ENCODE measurements at places on chromosomes 16 and 17.

DNA sequence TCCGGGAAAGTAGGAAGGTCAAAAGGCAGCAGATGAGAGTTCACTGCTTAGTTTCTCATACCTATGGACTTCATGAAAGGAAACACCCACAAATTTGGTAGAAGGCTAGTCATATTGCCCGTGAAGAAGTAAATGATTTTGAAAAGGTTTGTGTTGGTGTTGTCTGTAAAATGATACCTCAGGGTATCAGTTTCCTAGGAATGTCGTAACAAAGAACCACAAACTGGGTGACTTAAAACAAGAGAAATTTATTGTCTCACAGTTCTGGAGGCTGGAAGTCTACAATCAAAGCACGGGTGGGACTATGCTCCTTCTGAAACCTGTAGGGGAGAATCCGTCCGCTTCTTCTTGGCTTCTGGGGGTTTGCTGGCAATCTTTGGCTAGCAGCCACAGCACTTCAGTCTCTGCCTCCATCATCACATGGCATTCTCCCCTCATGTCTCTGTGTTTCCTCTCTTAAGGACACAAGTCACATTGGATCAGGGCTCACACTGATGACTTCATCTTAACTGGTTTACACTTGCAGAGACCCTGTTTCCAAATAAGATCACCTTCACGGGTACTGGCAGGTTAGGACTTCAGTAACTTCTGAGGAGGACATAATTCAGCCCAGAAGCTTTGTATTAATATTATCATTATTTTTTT, 2.0 kb upstream of the NAE1 start:
- DNase-seq: no peak

DNA sequence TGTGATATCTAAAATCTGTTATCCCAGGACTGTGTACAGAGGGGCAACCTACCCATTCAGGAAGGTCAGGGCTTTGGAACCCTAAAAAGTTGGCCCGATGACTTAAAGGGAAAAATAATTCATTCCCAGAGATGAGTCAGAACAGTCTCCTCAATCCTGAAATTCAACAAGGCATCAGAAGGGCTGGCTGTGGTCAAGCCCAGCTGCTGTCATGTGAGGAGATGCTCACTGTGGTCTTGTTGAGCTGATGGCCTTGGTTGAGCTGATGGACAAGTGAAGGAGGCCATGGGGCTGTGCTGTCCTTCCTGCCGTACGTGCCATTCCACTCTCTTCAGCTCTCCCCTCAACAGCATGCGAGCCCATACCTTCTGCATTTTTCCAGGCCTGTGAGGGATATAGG, 20.9 kb upstream of the DRG2 start:
- no peak for DNase-seq

DNA sequence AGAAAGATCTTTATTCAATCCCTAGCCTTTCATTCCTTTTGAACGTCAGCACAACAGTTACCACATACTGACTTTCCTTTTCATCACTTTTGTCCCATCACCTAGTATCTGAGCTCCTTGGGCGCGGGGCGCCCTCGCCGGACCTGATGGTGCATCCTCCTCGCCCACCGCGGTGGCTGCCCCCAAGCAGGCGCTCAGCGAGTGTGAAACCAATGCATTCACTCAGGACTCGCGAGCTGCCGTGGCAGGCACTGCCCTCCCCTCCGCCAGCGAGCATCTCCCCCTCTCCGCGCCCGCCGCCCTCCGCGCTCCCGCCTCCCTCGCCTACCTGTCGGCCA, 756 bp downstream of the KLHL11 start:
- no peak for DNase-seq

DNA sequence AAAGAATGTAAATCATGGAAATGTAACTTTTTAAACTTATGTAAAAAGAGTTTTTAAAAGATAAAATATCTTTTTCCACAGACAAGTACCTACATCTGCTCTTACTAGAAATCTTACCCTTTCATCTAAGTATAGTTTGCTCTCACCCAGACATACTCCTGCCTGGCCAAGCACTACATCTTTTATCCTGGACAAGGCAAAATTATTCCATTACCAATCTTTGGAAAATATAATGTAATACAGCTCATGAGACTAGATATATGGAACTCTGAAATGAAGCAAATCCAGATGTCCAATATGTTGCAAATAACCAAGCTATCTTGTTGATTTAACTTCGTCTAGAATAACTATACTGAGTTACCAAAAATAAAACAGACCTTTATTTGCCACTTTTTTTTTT, 50.0 kb downstream of the VMP1 start:
- DNase-seq: no peak

DNA sequence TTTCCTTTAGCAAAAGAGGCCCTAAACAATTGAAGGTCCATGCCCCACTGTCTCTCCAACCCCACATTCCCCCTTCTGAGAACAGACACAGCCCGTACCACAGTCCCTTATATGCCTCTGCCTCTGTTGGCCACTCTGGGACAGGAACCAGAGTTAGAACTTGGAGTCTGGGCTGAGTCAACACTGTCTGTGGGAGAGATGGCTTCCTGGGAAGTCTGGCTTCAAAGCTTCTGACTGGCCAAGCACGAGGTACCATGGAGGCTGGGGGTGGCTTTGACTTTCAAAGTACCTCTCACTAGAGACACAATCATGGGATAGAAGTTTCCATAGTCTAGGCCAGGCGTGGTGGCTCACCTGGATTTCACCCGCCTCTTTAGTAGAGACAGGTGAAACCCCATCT, 14.9 kb upstream of the SPOP start:
- no peak for DNase-seq

DNA sequence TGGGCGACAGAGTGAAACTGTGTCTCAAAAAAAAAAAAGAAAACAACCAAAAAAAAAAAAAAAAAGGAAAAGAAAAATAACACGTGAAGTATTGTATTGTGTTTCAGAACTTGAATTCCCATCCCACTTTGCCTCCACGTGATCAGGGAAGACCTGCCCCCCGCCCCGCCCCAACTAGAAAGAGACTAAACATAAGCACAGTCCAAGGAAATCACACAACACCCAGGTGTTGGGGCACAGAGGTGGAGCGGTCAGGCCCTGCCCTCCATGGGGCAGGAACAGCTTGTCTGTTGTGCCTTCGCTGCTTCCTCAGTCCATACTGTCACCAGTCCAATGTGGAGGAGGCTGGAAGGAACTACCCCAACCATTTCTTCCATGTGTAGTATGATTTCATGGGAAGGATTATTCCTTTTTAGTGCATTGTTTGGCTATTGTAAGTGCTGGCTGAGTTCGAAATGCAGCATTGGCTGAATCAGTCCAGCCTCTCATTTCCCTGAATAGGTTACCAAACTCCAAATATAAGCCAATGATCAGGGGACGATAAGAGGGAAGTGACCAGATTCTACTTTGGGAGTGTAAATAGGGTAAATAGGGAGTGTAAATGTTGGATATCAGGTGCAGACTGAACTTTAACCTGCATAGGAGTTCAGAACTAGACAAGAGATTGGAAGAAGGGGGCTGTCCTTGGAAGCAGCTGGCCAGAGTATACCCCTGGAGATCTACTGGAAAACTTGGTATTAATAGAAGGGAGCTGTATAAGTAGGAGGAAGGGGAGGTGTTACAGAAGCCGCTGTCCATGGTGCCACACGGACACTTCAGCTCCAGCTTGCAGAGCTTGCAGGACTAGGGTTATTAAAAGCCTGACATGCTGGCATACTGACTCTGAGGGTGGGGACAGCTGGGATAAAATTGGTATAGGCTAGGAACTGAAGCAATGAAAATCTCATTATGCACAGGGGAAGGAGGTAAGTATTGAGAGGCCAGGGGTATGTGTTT, 50.7 kb downstream of the TANGO6 start:
- no peak for DNase-seq

DNA sequence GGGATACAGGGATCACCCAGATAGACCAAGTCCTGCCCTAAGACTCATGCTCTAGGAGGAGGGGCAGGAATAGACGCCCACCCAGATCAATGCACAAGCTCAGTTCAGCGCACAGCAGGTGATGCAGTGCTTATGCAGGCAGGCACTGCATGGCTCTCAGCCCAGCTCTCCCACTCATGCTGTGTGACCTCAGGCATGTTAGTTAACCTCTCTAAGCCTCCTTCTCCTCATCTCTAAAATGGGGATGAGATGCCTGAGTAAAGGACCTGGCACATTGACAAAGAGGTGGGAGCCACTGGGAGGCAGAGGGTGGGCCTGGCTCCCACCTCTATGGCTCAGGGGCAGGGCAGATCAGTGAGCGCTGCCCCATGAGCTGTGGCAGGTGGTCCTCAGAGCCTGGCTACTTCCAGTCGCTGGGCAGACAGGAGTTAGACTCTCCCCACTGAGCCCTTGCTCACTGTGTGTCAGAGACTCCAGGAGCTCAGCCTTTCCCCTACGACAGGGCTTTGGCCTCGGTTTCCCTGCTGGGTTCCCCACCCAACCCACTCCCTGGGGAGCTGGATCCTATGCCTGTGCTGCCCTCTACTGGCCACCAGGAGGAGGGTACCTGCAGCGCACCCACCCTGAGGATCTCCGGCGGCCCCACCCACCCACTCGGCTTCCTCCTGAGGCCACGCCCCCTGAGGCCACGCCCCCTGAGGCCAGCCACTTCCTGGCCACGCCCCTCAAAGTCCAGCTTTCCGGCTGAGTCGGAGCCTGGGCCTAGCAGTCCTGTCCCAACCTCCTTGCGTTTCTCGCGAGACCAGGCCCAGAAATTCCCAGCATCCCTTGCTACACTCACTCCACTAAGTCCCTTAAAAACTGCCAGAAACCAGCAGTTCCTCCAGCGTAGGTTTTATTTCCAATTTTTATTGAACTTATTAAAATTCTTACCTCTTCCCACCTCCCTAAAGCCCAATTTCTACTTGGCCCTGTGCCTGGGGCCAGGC, 196.1 kb downstream of the GSG1L start:
- peak; percentile 9 for DNase-seq

- no peak for DNase-seq
Observed at GRCh38 chr17:32569171-32570080, 82.6 kb downstream of the CDK5R1 start.

DNA sequence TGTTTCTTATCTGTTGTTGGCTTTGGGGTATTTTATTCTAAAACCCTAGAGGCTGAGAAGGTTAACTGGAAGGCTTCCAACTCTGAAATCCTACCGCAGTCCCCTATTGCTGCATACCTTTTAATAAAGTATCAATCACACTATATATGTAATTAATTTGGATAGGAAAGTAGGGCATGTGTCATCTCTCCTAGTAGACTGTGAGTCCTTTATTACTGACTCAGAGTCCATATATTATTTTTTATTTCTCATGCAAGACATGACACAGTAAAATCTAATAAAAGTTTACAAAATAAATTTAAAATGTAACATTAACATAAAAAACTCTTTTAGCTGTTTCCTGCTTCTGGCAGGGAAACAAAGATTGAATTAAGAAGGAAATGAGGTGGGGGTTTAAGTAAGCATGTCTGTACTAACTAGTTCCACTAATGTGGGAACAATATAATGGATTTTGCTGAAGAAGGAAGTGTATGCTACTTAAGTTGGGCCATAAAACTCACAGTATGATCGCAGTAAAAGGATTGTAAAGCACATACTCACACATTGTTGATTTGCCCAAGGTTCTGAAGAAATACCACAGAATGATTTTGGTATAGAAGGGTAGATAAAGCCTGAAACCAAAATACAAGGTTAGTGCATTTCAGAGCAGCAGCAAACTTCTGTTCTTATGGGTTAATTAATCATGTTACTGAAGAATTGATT, 97.6 kb upstream of the HLF start:
- DNase-seq: no peak

DNA sequence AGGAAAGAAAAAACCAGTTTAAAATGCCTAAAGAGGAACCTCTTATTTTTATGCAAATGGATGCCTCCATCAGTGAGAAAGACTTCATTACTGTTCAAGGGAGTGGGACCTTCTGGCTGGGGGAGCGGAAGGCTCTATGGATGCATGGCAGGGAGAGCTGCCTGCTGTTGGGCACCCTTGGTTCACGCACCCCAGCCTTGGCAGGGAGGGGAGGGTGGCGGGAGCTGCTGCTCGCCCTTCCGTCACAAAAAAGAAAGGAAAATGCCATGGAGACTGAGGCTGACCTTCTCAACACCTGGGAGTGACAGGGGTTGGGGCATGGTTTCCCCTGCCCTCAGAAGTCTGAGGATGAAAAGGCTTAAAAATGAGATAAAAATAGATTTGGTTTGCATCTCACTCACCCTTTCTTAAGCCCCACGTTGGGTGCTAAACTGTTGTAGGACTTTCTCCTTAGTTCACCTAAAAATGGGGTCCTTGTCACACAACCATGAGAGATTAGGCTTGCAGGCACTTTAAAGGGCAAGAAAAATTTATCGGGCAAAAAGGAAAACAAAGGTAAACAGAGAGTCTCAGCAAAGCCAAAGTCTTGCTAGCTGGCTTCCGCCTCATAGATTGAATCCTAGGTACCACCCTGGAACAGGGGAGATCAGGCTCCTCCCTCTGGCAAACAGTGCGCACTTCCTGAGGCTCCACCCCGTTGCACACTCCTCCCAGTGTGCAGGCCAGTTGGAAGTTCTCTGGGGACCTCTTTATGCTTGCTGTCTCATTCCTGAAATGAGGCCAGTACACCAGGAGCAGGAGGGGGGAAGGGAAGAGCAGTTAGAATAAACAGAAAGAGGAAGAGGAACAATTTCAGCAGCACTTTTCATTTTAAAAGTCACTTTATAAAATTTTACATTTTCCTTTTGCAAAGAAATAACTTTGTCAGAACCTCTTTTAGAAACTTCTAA, 31.6 kb downstream of the PHKB start:
- DNase-seq: no peak

DNA sequence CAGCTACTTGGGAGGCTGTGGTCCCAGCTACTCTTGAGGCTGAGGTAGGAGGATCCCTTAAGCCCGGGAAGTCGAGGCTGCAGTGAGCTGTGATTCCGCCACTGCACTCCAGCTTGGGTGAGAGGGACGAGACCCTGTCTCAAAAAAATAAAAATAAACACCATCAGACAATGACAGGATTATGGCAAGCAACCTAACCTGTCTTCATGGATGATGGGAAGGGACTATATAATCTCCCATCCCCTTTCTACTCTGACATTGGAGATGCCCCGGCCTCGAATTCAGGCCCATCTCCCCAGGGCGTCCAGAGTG, 893 bp downstream of the TRIM25 start:
- DNase-seq: no peak

- no peak for DNase-seq
Observed at GRCh38 chr16:53305743-53306142, 128.5 kb upstream of the RBL2 start.

- no peak for DNase-seq
Observed at GRCh38 chr17:41894791-41895331, 23.9 kb downstream of the ACLY start.
